Activated naive CD8-positive, alpha-beta T cell treated with anti-CD3 and anti-CD28 coated beads, Interleukin-2, amount 50 U/mL, for 24 hours (primary cell): ENCODE measurements at places on chromosomes 16 and 17.

GRCh38 chr17:43832168-43832975 lies 574 bp downstream of the MPP3 start:
- peak; percentile 24 for DNase-seq

DNA sequence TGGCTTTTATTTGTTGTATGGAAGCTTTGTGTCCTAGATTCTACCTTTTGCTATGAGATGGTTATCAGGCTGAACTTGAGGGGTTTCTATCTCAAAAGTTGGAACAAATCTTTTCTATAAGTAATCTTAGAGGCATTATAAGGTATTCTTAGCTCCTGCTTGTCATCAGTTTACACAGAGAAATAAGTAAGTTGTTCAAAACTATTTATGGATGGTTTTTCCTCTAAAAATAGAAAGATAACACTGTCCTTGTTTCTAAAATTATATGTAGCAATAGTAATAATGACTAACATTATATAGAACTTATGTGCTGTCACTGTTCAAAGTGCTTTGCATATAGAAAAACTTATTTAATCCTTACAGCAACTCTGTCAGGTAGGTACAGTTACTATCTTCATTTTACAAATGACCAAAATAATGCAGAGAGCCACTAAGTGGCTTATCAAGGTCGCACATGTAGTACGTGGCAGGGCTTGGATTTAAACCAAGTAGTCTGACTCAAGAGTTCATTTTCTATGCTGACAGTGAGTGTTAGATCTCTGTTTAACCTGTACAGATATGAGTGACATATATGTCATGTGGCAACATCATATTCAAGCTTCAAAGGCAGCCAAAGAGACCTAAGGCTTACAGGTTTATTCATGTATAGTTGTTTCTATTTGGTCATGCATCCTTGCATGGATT lies 59.0 kb downstream of the PHKB start:
- DNase-seq, result no peak

DNA sequence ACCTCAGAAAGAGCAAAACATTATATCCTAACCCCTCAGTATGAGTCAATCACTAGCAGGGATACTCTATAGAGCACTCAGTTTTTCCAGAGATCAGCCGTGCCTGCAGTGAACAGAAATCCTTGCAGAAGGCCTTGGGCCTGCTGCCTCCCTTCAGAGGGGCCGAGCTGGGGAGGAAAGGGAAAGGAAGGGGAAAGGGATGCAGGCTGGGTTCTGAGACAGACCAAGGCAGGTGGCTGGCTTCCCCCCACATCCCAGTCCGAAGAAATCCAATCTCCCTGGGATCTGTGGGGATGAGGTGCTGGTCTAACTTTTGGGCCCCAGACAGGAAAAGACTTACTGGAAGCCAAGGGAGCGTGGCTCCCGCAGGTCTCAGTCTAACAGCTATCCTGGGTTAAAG lies 25.3 kb downstream of the SRL start:
- no peak for DNase-seq

- DNase-seq, result no peak
Measured at GRCh38 chr17:81999976-82000802, 22.5 kb downstream of the CENPX start.

- peak; percentile 59 for DNase-seq
Measured at GRCh38 chr16:29148867-29149272, 164.0 kb downstream of the LAT start.

GRCh38 chr16:87706278-87707000 lies 59.3 kb downstream of the KLHDC4 start:
- DNase-seq, result no peak

- DNase-seq, result no peak
Measured at GRCh38 chr17:29190592-29191207, 10.5 kb upstream of the MYO18A start.

- DNase-seq, result peak; percentile 98
Measured at GRCh38 chr17:40287494-40288369, at the start of gene CDC6. TSS of gene CDC6 (plus strand) at chr17:40287879. CDS start at chr17:40289421, 1,542 bp downstream.

- no peak for DNase-seq
Measured at GRCh38 chr16:275786-276232, at the start of gene RGS11. TSS of gene RGS11 (minus strand) at chr16:275944. CDS start at chr16:275911, 33 bp downstream.

DNA sequence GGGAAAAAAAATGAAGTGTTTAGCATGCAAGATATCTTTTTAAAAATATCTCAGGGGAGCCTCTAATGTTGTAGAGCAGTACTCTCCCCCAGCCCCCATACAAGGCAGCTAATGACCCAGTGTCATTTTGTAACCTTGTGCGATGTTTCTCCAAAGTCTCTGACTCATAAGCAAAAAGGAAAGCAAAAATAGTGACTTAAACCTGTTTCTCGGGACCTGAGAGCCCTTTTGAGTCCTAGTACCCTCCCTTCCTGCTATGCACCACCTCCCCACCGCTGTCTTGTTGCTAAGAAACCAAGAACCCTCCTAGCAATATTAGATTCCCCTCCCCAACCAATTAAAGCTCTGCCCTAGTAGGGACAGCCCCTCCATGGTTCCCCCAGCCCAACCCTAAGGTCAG lies 2.8 kb downstream of the MYCBPAP start:
- DNase-seq, result peak; percentile 39

GRCh38 chr17:5786510-5786875 lies 202.2 kb upstream of the NLRP1 start:
- no peak for DNase-seq

DNA sequence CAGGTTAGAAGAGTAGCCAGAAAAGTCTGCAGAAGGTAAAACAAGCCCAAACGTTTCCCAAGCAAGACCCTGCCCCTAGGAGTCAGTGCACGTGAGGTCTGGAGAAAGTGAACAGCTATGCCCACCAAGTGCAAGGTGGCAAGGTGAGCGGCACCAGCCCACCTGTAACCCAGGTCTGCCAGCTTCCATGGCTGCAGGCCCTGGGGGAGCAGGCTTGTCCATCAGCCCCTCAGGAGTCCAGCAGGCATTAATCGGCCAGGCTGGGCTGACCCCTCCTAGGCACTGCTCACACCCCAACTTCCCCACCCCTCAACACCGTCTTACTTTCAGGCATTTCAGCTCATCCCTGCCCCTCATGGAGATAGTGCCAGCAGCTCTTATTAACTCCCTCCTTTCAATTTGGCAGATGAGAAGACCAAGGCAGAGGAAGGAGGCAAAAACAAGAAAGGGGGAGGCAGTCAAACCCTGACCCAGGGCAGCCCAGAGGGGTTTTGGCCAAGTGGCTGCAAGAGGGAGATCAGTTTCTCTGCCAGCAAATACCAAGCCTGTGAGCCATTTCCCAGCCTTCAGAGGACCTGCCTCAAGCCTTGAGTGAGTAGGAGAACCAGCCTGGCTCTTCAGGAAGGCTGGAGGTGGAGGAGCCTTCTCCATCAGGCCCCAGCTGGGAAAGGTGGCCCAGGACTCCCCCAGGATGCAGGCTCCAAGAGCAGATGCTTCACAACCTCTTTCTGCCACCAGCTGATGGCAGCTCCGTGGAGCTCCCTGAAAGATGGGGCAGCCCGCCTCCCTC lies 14.7 kb downstream of the BEAN1 start:
- DNase-seq, result no peak

DNA sequence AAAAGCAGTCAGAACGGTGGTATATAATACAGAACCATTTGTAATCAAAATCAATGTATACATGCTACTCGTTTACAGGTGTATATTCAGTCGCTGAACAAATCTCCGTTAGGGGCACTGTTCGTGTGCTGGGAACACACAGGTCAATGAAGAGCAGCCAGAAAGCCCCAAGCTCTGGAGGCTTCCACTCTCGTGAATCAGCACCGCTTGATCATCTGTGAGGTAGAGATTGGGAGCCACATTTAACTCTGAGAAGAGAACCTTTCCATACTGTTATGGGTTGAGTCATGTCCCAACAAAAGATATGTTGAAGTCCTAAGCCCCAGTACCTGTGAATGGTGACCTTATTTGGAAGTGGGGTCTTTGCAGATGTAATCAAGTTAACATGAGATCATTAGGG lies 5.4 kb upstream of the CYTH1 start:
- DNase-seq, result no peak

GRCh38 chr16:82867485-82867884 lies 240.7 kb downstream of the CDH13 start:
- no peak for DNase-seq

DNA sequence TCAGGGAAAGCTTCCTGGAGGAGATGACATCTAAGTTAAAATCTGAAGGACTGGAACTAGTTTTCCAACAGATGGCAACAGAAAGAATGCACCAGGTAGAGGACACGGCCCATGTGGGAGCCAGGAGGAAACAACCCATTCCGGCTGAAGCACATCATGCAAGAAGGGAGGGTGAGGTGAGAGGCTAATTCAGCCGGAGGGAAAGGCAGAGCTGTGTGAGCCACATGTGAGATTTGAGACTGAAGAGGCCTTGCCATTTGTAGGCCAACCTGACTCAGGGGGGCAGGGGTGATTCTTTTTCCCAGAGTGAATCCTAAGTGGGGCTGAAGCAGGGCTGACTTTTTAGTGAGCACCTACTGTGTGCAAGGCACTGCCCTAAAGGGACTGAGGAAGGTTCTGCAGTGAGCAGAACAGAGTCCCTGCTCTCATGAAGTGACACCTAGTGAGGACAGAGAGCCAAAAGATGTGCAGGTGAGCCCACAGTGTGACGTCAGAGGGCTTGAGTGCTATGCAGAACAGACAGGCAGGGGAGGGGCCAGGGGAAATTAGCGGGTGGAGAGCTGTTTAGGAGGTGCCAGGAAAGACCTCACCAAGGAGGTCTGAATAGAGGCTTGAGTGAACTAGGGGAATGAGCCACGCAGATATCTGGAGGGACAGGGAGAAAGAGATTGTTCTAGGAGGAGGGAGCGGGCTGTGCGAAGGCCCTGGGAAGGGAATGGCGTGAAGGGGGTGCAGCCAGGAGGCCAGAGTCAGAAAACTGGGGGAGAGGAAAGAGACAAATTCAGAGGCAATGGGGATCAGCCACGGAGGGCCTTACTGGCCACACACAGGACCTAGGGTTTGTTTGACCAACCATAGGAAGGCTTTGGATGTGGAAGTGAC lies 19.8 kb upstream of the IL21R start:
- peak; percentile 1 for DNase-seq

DNA sequence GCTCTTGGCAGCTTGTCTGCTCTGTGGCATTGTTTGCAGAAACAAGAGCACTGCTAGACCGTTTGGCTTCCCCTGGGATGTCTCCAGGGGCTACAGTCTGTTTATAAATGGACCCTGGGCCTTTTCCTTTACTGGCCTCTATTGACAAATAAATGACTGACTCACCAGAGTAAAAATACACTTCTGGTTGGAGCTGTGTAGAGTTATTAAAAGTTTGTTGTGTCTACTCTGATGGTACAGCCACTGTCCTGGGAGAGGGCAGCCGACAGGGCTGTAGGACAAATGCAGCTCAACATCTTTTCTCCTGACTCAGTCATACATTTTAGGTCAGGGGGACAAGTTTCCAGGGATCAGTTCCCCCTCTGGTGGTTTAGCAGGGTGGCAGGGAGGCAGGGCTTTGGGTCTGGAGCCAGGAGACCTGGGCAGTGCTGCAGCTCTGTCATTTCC lies 30.0 kb downstream of the FOXL1 start:
- no peak for DNase-seq

DNA sequence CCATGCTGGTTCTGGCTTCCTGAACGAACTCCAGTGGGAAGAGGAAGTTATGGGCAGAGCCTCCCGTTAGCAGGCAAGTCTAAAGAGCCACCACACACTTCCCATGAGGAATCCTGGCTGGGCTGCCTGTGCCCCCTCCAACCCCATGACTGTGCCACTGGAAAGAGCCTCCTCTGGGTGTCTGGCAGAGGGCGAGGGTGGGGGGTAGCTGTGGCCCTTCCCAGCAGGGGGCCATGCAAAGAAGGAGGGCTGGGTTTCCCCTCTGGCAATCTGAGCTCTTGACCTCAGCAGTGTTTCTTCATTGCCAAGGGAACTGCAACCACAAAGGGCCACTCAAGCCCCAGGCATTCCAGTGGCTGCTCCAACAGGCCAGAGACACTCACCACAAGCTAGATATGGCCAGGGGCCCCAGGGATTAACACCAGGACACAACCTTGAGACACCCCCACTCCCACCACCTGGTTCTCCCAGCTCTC lies 1.7 kb upstream of the RRAD start:
- no peak for DNase-seq

- DNase-seq, result no peak
Measured at GRCh38 chr16:75794426-75794825, 68.1 kb upstream of the CPHXL start.

DNA sequence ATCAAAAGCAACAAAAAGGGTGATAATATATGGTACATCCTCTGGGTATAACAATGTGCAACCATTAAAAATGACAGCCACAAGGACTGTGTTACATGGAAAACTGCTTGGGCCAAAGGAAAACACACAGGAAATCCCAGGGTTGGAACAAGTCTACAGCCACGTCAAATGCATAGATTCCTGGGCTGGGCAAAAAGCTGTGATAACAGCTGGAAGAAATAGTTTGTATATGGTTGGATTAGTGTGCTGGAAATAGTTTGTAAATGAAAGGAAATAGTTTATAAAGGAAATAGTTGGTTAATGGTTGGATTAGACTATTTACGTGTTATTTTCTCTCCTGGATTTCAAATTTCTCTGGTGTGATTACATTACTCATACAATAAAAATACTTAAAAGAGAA lies 2.6 kb downstream of the HSD17B2 start:
- DNase-seq, result no peak

DNA sequence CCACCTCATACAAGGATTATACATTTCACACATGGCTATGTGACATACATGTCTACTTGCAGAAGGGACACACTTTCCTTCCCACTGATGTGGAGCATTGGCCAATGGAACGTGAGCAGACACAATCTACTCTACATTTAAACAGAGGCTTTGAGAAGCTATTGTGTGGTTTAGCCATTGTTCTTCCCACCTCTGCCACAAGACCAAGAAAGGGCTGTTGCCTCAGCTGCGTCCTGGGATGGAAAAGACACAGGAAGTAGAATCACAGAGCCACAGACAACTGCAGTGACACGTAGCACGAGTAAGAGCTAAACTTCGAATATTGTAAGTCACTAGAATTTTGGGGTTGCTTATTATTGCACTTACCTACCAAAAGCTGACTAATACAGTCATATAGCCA lies 33.3 kb downstream of the PRKCB start:
- DNase-seq, result no peak

DNA sequence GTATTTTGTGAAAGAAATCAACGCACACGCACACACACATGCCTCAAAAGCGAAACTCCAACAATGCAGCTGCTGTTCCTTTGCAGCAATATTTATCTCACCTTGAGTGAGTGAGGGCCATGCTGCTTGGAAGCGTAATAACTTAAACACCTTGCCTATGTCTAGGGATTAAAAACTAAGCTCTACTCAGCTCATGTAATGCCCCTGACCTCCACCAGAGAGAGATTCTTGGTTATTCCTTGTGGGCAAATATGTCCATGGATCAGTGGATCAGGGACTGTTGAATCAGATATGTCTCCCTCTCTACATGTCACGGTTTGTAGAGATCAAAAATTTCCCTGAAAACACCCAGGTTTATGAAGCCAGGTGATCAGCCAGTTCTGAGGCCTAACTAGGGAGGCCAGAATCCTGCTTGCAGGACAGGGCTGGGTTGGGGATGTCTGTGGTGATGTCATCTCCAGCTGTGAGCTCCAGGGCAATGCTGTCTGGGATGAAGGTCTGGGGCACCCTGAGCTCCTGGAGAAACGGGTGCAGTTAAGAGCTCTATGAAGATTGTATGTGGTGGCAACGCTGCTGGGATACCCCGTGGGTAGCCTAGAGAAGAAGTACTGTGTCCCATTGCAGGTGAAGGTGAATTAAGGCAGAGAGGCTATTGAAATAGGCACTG lies 149.4 kb downstream of the KCNJ12 start:
- DNase-seq, result no peak

GRCh38 chr17:60060474-60060873 lies 18.2 kb downstream of the HEATR6 start:
- no peak for DNase-seq
